COR-L47 (cell line): ENCODE measurements at places on chromosomes 6 and 20.

DNA sequence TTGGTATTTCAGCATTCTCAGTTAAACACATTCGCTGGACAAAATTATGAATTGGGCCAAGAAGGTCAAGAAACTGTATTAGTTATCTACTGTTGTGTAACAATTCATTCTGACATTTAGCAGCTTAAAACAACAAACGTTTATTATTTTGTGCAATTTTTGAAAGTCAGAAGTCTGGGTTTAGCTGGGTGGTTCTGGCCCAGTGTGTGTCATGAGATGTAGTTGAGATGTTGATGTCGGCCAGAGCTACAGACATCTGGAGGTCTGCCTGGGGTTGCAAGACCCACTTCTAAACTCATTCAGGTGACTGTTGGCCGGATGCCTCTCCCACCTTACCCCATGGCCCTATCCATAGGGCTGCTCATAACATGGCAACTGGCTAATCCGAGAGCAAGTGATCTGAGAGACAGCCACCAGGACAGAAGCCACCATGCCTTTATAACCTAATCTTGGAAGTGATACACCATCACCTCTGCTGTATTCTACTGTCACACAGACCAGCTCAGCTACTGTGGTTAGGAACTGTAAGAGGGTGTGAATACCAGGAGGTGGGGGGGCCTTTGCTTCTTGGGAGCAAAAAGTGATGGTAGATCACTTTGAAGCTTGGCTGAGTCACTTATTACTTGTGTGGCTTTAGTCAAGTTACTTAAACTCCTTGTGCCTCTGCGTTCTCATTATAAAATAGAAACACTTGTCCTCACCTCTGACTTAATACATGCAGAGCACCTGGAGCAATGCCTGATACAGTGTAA lies 217.0 kb upstream of the MYLIP start:
- no peak for DNase-seq

DNA sequence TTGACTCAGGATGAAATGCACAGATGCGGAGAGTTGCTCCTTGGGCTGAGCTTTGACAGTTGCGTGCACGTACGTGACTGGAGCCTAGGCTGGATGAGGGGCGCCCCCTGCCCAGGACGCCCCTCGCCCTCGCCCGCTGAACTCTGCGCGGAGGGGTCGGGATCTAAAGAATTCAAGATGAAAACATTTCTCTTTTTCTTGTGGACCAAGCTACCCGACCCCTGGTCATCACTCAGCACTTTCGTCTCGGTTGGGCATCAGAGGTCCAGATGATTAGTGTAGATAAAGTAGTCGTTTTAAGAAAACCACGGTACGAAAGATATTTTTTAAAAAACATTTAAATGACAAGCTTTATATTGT lies 700 bp downstream of the DTD1 start:
- no peak for DNase-seq

- no peak for DNase-seq
Observed at GRCh38 chr6:138465007-138465645, 34.2 kb downstream of the NHSL1 start.

DNA sequence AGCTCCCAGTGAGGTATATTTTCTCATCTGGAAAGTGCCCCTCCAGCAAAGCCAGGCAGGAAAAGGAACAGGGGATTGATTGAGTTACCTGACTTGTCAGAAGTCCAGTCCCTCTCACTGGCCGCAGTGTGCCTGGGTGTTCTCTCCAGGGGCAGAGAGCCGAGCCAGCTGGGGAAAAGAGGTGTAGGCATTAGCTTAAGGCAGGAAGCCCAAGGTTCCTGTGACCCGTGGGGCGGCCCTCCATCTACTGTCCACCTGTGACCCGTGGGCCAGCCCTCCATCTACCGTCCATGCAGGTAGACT lies 2.7 kb downstream of the PSMG4 start:
- no peak for DNase-seq

DNA sequence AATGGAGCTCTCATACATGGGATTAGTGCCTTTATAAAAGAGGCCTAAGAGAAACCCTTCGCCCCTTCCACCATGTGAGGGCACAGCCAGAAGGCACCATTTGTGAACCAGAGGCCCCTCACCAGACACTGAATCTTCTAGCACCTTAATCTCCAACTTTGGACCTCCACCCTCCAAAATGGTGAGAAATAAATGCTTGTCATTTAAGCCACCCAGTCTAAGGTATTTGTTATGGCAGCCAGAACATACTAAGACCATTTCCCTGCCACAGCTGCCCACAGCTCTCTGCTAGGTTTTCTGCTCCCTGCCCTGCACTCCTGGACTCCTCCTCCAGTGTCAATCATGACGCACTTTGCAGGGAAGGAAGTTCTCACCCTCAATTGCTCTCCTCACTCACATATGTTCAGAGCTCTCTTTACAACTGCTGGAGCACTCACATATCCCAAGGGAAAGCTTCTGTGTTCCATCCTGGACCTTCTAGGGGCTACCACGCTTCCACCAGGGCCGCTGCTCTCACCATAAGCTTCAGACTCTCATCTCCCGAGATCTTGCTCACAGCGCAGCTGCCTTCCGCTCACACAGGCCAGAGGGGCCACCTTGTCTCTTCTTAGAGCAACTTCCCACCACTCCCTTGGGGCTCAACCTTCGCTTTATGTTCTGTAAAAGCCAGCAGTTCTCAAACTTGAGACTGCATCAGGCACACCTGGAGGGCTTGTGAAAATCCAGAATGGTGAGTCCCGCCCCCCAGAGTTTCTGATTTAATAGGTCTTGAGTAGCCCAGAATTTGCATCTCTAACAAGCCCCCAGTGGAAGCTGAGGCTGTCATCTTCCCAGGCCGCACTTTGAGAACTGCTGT lies 1.6 kb upstream of the LY86 start:
- no peak for DNase-seq

DNA sequence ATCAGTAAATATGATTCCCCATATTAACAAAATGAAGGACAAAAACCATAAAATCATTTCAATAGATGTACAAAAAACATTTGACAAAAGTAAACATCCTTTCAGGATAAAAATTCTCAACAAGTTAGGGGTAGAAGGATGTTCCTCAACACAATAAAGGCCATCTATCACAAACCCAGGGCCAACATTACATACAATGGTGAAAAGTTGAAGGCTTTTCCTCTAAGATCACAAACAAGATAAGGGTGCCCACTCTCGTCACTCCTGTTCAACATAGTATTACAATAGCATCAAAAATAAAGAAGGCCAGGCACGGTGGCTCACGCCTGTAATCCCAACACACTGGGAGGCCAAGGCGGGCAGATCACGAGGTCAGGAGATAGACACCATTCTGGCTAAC lies 22.6 kb upstream of the ASF1A start:
- DNase-seq, result no peak

- no peak for DNase-seq
Observed at GRCh38 chr20:44196271-44196670, 9.3 kb upstream of the JPH2 start.
